NCI-H1930 (cell line): ENCODE measurements at places on chromosomes 12 and 14.
A peak's percentile ranks its signal among the peaks of the same experiment; 100 is the strongest.

GRCh38 chr12:129696926-129697325 lies 206.9 kb downstream of the TMEM132D start:
- DNase-seq: no peak

GRCh38 chr12:15778126-15778525 lies 11.1 kb downstream of the EPS8 start:
- no peak for DNase-seq

GRCh38 chr12:47560415-47560814 lies 145.4 kb downstream of the RPAP3 start:
- no peak for DNase-seq

DNA sequence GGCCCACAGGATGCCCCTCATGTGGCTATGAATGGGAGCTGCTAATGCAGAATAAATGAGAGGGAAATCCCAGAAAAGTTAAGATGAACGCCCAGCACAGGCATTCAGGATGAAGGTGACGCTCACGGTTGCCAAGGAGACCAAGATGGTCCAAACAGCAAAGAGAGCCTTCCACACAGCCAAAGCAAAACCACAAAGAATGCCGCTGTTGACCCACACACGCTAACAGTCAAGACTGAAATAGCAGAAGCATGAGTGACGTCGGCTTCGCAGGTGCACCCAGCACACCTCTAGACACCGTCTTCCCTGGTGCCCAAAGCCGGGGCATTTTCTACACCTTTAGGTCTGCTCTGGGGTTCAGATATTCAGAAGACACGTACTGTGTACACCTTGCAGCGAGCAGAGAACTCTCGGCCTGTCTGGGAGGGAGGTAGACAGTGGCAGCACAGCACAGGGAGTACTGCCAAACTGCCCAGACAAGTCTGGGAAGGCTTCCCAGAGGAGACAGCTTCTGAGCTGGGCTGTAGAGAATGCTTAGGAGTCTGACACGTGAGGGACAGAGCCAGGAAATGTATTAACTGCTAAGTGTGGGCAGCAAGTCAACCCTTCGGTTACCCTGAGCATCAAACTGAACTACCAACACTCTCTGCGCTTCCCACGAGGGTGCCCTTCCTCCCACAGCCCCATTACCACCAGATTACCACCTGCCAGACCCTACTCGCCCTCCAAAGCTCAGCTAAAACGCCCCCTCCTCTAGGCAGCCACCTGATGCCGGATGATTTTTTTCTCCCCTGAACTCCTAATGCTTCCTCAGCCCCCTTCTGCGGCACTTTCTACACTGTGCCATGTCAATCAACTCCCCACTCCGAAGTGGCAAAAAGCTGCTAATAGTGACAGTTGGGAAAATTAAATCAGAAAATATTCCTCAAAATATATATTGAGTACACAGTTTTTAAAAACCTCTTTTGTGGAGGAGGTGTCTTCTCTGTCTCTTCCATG lies 50.1 kb downstream of the CCDC88C start:
- no peak for DNase-seq

DNA sequence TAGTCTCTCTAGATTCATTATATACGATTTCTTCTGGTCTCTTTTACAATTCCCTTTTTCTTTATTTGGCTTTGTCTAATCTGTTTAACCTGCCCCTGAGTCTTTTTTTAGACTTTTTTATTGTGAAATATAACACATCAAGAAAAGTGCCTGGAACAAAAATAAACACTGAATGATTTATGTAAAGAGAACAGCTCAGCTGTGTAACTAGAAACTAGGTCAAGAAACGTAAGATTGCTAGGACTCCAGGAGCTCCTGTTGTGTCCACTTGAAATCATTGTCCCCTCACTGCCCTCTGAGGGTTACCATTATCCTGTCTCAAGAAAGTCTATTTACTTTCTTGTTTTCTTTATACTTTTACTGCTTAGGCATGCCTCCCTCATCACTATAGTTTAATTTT lies 23.1 kb downstream of the EXD2 start:
- peak; percentile 7 for DNase-seq

DNA sequence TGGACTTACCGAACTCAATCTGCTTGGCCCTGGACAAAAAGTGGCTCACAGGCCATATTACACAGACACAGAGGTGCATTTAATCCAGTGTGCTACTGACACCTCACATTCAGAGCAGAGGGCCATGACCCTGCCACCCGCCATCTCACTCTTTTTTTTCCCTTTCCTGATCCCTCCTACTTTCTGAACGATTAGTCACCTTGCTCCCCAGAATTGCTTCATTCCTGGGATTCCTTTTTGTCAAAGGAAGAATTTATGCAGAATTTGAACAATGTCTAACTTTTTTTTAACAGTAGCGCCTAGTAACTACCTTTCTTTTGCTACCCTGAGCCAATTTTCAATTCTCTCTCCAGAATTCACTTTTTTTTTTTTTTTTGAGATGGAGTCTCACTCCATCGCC lies 4.6 kb downstream of the PKP2 start:
- no peak for DNase-seq

- DNase-seq: no peak
Measured at GRCh38 chr12:4250691-4251090, 22.9 kb upstream of the CCND2 start.
